ENCODE measurements at places on chromosomes 5 and 9.

DNA sequence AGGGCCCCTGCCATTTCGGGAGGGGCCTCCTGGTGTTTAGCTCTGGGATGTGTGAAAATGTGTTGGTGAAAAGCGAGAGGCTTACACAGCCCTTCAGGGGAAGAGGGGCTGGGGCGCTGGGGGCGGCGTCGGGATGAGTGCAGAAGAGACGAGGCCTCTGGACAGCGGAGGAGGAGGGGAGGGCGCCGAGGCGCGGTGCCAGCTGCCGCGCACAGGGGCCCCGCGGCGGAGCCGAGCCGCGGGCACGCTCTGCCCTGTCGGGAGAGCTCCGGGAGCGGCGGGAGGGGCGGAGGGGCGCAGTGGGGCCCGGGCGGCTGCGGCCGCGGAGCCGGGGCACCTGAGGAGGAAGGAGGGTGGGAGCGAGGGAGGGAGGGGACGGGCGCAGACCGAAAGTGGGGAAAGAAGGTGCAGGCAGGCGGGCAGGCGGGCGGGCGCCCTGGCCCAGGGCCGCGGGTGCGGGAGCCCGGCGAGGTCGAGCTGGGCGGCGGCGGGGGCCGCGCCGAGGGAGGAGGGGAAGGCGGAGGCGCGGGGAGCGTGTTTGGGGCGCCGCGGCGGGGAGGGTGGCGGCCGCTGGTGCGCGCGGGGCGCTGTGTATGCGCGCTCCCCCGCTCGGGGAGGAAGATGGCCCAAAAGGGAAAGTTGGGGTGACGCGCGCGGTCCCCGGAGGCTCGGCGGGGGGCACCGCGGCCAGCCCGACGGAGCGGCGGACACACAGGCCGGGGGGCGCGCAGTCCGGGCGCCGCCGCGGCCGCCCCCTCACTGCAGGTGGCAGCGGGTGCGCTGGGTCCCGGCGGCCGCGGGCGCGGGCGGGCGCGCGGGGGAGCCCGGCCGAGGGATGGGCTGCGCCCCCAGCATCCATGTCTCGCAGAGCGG, at the start of gene PDE8B:
PDE8B (plus strand) TSS at position 590 of the 873 bp plus-strand sequence; CDS start at position 836, 246 bp downstream.
- peak within 1 kb of the TSS; percentile 74 for H3K4me3 ChIP-seq
- H3K36me3 ChIP-seq, result no peaks in the 10 kb centered on the region
- H3K27ac ChIP-seq, result peak within 1 kb of the TSS; percentile 46
- H3K4me1 ChIP-seq, result peaks cover 7% of the 10 kb centered on the region
- no peak for DNase-seq
- H3K27me3 ChIP-seq, result peaks cover 70% of the 10 kb centered on the region

DNA sequence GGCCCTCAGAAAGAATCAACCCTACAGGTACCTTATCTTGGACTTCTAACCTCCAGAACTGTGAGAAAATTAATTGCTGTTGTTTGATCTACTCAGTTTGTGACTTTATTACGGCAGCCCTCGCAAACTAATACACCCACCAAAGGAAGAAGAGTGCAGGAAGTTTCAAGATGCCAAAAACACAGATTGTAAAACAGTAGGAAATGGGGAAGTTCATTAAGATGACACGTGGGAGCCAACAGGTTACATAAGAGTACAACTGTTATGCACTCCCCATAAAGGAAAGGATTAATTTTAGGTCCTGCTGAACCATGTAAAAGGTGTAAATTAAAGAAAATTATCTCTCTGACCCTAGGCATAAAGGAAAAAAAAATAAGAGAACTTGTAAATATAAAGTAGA, 294.3 kb downstream of the EPB41L4A start:
- no peaks in the 10 kb centered on the region for H3K4me1 ChIP-seq
- H3K36me3 ChIP-seq, result no peaks in the 10 kb centered on the region
- peaks cover 3% of the 10 kb centered on the region for H3K27me3 ChIP-seq
- DNase-seq, result no peak

DNA sequence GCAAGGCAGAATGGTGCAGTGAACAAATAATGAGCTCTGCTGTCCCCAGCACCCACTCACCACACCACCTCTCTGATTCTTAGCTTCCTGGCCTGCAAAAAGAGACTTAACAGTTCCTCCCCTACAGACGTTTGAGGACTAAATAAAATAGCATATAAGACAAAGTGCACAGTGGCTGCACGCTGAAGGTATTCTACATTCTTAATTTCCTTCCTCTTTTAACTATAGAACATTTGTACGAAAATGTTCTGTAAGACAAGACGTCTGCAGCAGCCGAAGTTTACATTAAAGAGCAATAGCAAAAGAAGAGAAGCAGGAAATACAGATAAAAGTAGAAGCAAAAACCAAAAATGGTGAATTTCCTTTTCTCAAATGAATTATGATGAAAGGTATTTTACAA, 15.7 kb downstream of the FBN2 start:
- H3K27ac ChIP-seq, result no peak overlapping the region
- DNase-seq, result no peak
- no peaks in the 10 kb centered on the region for H3K4me1 ChIP-seq
- H3K36me3 ChIP-seq, result no peaks in the 10 kb centered on the region
- H3K27me3 ChIP-seq, result no peaks in the 10 kb centered on the region
- no peak overlapping the region for H3K4me3 ChIP-seq

- peaks cover 29% of the 10 kb centered on the region for H3K27me3 ChIP-seq
- H3K27ac ChIP-seq, result no peak overlapping the region
- H3K4me3 ChIP-seq, result peak overlapping the region; percentile 47
- H3K36me3 ChIP-seq, result no peaks in the 10 kb centered on the region
Observed at GRCh38 chr9:133477992-133478850, 678 bp downstream of the SLC2A6 start.

DNA sequence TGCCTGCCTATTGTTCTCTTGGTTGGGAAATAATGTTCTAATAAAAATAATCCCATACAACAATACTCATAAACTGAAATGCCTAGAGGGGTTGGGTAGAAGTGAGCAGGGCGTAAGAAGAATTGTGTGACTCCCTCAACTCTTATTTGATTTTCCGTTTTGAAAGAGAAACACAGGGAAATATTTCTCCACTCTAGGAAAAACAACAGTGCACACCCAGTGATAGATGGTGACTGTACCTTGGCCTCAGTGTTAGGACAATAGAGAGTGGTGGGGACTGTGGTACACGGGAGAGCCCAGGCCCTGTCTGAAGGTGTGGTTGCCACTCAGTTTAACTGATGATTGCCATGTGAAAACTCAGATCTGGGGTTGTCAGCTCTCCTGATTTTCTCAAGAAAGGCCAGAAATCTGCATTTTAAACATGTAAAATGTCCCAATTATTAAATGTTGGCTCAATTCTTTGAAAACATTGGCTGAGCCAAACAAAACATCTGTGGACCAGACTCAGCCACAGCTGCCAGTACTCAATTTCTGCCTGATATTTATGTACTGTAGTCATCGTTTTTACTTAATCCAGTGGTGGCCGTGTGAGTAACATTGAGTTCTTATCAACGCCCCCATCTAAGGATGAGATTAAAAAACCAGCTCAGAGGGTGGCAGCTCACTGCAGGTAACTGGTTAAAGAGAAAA, 103.8 kb upstream of the ZNF618 start:
- H3K36me3 ChIP-seq, result no peaks in the 10 kb centered on the region
- peaks cover 2% of the 10 kb centered on the region for H3K4me1 ChIP-seq
- peaks cover 14% of the 10 kb centered on the region for H3K27me3 ChIP-seq
- no peak overlapping the region for H3K27ac ChIP-seq

DNA sequence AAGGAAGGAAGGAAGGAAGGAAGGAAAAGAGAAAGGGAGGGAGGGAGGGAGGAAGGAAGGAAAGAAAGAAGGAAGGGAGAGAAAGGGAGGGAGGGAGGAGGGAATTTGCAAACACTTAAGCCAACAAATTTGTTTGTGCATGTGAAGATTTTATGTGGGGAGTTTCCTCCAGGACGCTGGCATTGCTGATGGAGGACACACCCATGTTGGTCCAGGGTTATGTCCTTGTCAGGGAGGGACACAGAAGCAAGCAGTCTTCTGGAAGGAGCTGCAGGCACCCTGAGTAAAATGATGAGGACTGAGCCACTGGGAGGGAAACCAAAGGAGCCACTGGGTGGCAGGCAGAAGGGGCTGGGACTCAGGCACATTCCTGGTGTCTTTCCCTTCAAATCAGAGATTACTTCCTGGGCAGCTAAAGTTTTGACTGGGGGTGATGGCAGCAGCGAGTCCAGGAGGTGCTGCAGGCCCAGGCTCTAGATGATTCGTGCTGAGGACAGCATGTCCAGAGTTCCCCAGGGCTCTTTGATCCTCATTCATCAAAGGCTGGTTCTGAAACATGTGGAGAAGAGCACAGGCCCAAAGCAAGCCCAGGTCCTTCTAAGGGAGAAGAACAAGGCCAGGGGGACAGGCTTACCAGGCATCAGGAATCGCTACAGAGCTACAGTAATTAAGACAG, 109.2 kb downstream of the PAX5 start:
- H3K27me3 ChIP-seq, result peaks cover 62% of the 10 kb centered on the region
- no peak for DNase-seq
- H3K27ac ChIP-seq, result no peak overlapping the region
- no peak overlapping the region for H3K4me3 ChIP-seq
- peaks cover 4% of the 10 kb centered on the region for H3K4me1 ChIP-seq
- H3K36me3 ChIP-seq, result no peaks in the 10 kb centered on the region

- peaks cover 11% of the 10 kb centered on the region for H3K27me3 ChIP-seq
Observed at GRCh38 chr9:136136127-136136925, 17.7 kb upstream of the TMEM250 start.

DNA sequence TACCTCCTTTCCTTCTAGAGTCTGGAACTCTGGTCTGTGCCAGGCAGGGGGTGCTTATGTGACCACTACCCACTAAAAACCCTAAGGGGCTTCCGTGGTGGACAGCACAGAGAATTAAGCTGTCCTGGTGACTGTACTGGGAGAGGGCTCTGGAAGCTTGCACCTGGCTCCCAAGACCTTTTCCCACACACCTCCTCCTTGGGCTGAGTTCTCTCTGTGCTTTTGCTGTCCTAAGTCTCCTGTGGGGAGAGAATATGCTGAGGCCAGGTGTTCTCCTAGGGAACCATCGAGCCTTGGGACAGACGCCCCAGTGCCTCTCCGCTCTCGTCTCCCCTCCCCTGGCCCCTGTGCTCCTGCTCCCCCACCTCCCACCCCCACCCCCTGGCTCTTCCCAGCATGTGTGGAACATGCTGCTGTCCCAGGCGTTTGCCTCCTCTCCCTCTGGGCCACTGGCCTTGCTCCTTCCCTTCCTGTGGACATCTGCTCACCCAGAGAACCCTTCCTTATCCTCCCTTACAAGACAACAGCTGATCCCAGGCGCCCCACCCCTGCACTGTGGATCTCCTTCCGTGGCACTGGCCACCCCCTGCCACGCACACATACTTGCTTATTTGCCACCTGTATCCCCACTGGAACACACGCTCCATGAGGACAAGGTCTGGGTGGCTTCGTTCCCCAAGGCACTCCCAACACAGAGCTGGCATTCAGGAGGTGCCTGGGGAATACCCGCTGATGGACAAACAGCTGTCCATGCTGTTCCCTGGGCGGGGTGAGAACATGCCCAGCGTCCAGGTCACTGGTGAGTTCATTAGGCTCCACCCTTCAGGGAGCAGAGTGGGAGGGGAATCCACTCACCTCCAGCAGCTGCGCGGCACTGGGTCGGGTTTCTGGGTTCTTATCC, 83.0 kb downstream of the STK10 start:
- H3K27ac ChIP-seq, result no peak overlapping the region
- no peak overlapping the region for H3K4me3 ChIP-seq
- H3K36me3 ChIP-seq, result no peaks in the 10 kb centered on the region
- H3K27me3 ChIP-seq, result no peaks in the 10 kb centered on the region

DNA sequence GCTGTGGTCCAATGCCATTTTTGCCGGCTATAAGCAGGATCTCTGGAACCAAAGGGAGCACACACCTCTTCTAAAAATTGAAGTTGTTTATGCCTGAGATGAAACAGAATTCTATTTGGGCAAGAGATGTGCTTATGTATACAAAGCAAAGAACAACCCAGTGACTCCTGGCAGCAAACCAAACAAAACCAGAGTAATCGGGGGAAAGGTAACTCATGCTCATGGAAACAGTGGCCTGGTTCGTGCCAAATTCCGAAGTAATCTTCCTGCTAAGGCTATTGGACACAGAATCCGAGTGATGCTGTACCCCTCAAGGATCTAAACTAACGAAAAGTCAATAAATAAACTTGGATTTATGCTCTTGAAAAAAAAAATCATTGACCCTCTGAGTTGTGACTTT, 178.7 kb downstream of the CEMIP2 start:
- H3K4me1 ChIP-seq, result peaks cover 7% of the 10 kb centered on the region
- no peaks in the 10 kb centered on the region for H3K36me3 ChIP-seq
- H3K27me3 ChIP-seq, result no peaks in the 10 kb centered on the region
- no peak for DNase-seq
- no peak overlapping the region for H3K4me3 ChIP-seq

GRCh38 chr5:1877103-1878049, 5.3 kb downstream of the IRX4 start:
- H3K27ac ChIP-seq, result no peak overlapping the region
- peaks cover 5% of the 10 kb centered on the region for H3K4me1 ChIP-seq
- H3K4me3 ChIP-seq, result no peak overlapping the region

- no peak overlapping the region for H3K27ac ChIP-seq
- H3K4me3 ChIP-seq, result no peak overlapping the region
- H3K36me3 ChIP-seq, result no peaks in the 10 kb centered on the region
- peaks cover 17% of the 10 kb centered on the region for H3K27me3 ChIP-seq
- H3K4me1 ChIP-seq, result peaks cover 2% of the 10 kb centered on the region
Observed at GRCh38 chr9:129748249-129748648, 4.6 kb downstream of the PTGES start.

- peaks cover 28% of the 10 kb centered on the region for H3K27me3 ChIP-seq
- H3K36me3 ChIP-seq, result no peaks in the 10 kb centered on the region
- no peak overlapping the region for H3K4me3 ChIP-seq
- H3K27ac ChIP-seq, result no peak overlapping the region
- H3K4me1 ChIP-seq, result no peaks in the 10 kb centered on the region
Observed at GRCh38 chr5:180340856-180341255, 12.3 kb downstream of the GFPT2 start.

- H3K4me1 ChIP-seq, result peaks cover 8% of the 10 kb centered on the region
- no peak for DNase-seq
- no peak overlapping the region for H3K4me3 ChIP-seq
- H3K27ac ChIP-seq, result no peak overlapping the region
- no peaks in the 10 kb centered on the region for H3K27me3 ChIP-seq
- peaks cover 9% of the 10 kb centered on the region for H3K36me3 ChIP-seq
Observed at GRCh38 chr5:79488058-79488457, 25.9 kb downstream of the HOMER1 start.

- no peak overlapping the region for H3K4me3 ChIP-seq
- DNase-seq, result no peak
- H3K27ac ChIP-seq, result no peak overlapping the region
- H3K27me3 ChIP-seq, result peaks cover 8% of the 10 kb centered on the region
- no peaks in the 10 kb centered on the region for H3K4me1 ChIP-seq
- no peaks in the 10 kb centered on the region for H3K36me3 ChIP-seq
Observed at GRCh38 chr9:69542058-69542457, 130.1 kb downstream of the APBA1 start.

- no peaks in the 10 kb centered on the region for H3K4me1 ChIP-seq
- DNase-seq, result no peak
- no peak overlapping the region for H3K4me3 ChIP-seq
- peaks cover 13% of the 10 kb centered on the region for H3K27me3 ChIP-seq
- H3K27ac ChIP-seq, result no peak overlapping the region
Observed at GRCh38 chr9:109969011-109969410, 189.0 kb downstream of the PALM2AKAP2 start.

GRCh38 chr5:34895641-34896419, 19.5 kb downstream of the RAD1 start:
- no peak overlapping the region for H3K4me3 ChIP-seq
- H3K36me3 ChIP-seq, result no peaks in the 10 kb centered on the region
- no peak overlapping the region for H3K27ac ChIP-seq
- H3K27me3 ChIP-seq, result no peaks in the 10 kb centered on the region

GRCh38 chr9:137811283-137811870, 66.2 kb upstream of the CACNA1B start:
- no peak overlapping the region for H3K4me3 ChIP-seq
- H3K36me3 ChIP-seq, result peaks cover 33% of the 10 kb centered on the region
- no peaks in the 10 kb centered on the region for H3K4me1 ChIP-seq
- no peaks in the 10 kb centered on the region for H3K27me3 ChIP-seq
- no peak for DNase-seq
